Suppressor macrophage treated with lipopolysaccharide for 1 hour (primary cell): ENCODE measurements at places on chromosomes 6 and 20.

DNA sequence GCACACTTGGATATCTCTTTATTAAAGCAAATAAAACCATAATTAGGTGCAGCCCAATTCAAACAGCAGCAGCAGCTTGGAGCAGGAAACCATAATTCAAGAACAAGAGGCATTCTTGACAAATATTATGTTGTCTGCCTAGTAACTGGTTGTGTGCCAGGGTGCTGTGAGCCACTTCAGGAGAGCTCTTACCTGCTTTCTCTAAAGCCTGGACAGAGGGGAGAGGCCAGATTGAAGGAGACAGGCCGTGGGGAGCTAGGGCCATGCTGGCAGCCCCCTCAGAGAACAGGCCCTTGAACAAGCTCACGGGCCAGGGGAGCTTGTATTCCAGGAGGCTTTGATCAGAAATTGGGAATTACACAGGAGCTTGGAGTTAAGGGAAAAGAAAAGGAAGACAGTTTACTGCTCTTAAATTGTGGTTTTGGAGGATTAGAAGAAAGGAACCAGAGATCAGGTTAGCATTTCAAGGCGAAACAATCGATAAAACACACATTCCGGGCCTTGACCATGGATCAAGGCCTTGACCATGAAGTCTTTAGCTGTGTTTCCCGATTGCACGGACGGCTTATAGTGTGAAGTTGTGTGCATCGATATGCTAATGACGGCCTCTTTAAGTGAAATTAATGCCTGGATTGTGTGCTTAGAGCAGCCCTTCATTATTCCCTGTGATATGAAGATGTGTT lies 69.8 kb upstream of the NKX2-2 start:
- no peak for DNase-seq

DNA sequence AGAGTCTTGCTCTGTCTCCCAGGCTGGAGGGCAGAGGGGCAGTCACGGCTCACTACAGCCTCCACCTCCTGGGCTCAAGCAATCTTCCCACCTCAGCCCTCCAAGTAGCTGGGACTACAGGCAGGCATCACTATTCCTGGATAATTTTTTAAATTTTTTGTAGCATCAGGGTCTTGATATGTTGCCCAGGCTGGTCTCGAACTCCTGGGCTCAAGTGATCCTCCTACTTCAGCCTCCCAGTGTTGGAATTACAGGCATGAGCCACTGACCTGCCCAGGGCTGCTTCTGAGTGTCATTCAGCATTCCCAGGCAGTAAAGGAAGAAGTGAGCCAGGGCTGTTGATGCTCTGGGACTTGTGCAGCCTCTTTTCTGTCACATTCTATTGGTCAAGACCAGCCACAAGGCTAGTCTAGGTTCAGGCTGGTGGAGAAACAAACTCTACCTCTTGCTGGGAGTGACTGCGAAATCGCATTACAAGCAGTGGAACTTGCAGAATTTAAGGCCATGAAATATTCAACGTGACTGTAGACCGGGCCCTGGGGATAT lies 2.1 kb upstream of the ARFGEF2 start:
- DNase-seq = no peak

GRCh38 chr6:167735951-167736288 lies 90.8 kb upstream of the AFDN start:
- DNase-seq = no peak

- DNase-seq = no peak
These were observed 634.0 kb upstream of the PTCHD4 start for GRCh38 chr6:48744948-48745347.

DNA sequence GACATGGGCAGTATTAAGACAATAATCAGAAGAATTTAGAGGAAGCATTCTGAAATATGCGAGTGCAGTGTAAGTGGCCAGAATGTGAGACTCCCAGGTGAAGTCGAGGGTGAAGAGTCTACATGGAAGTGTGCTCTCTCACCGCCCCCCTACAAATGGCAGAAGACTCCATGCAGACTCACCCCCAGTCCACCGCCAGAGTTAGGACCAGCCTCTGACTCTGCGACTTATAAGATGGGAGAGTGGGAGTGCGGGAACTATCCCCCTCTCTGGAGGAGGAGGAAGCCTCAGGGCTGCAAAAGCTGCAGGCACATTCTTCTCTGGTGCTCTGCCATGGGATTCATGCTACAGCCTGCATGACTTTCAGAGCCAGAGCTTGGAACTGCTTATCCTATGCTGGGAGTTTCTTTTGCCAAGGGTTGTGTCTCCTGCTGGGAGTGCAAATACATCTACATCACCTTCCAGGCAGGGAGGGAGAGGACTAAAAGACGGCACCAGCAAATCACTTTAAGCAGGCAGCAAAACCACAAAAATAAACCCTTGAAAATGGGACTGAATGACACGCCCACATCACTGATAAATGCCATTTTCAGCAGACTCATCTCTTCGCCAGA lies 206.7 kb upstream of the SULF2 start:
- DNase-seq = no peak

DNA sequence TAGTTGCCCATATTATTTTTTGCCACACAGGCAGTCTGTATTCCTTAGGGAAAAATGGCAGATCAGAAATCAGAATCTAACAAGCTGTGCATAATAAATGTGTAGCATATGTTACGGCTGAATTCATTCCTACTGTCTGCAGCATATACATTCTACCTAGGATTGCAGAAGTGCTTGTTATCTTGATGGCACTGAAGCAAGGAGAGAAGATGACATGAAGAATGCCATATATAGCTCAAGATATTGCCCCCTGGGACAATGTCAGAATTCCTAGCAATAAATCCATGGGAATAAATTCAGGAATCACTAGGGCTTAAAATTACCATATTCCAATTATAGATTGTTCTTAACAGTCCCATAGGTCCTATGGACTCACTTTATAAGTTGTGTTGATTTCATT lies 293.0 kb upstream of the CNR1 start:
- no peak for DNase-seq

GRCh38 chr6:76441875-76442274 lies 369.4 kb upstream of the IMPG1 start:
- DNase-seq = no peak

- DNase-seq = peak; percentile 41
These were observed 2.1 kb upstream of the LAMA5 start for GRCh38 chr20:62368976-62369814.

- no peak for DNase-seq
These were observed 555.5 kb downstream of the PTPRT start for GRCh38 chr20:42634156-42634555.

DNA sequence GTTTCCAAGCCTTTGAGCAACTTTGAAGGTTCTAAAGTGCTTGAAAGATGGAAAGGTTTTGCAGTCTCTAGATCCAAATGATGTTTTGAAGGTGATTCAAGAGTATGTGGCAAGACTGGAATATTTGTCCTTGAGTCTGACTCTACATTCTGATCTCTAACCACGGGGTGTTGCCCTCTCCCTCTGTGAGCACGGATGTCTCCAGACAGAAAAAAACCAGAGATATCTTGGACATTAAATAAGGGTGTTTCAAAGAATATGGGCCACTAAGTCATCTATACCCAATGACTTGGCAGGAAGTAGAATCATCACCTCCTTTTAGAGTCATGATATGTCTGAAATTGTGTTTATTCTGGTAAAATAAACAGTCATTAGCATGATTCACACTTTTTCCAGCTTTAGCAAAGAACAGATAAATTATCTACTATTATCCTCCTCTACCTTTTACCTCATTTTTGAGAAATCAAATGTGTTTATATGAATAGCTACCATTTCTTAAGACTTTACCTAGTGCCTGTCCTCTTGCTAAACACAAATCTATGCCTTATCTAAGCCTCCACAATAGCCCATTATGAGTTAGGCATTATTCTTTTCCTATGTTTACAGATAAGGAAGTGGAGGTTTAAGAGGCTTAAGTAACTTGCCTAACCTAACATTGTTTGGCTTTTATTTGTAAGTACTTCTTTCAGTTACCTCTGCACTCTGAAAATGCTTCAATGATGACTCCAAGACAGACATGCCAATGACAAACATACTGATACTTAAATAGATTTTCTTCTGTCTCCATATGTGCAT lies 384.4 kb downstream of the BMP2 start:
- DNase-seq = no peak

DNA sequence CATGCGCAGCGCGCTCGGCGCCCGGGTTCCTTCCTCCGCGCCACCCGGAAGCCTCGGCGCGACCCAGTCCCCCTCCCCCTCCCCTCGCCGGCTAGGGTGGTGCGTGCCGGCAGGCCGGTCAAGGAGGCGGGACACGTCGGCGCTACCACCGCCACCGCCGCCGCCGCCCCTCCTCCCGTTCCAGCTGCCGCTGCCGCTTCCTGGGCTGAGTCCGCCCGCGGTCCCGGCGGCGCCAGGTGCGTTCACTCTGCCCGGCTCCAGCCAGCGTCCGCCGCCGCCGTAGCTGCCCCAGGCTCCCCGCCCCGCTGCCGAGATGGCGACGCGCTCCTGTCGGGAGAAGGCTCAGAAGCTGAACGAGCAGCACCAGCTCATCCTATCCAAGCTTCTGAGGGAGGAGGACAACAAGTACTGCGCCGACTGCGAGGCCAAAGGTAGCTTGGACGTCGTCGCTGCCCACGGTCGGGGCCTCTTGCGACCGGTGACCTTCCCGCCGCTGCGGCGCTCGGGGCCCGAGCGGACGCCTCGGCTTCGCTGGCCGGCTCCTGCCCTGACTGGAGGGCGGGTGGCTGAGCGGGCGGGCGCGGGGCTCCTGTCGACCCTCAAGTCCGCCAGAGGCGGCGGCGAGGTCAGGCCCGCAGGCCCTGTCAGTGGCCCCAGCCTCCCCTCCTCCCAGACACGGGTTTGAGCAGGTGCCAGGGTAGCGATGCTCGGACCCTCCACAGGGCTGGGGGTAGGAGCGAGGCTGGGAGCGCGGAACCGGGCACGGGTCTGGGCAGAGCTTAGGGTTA lies at the start of gene SMAP1:
SMAP1 (plus strand) TSS at position 173 of the 788 bp plus-strand sequence; CDS start at position 314, 141 bp downstream.
- DNase-seq = peak; percentile 96

- DNase-seq = no peak
These were observed 54.4 kb upstream of the RNF24 start for GRCh38 chr20:4069751-4070150.

GRCh38 chr6:45845567-45845966 lies 170.1 kb downstream of the CLIC5 start:
- peak; percentile 63 for DNase-seq

DNA sequence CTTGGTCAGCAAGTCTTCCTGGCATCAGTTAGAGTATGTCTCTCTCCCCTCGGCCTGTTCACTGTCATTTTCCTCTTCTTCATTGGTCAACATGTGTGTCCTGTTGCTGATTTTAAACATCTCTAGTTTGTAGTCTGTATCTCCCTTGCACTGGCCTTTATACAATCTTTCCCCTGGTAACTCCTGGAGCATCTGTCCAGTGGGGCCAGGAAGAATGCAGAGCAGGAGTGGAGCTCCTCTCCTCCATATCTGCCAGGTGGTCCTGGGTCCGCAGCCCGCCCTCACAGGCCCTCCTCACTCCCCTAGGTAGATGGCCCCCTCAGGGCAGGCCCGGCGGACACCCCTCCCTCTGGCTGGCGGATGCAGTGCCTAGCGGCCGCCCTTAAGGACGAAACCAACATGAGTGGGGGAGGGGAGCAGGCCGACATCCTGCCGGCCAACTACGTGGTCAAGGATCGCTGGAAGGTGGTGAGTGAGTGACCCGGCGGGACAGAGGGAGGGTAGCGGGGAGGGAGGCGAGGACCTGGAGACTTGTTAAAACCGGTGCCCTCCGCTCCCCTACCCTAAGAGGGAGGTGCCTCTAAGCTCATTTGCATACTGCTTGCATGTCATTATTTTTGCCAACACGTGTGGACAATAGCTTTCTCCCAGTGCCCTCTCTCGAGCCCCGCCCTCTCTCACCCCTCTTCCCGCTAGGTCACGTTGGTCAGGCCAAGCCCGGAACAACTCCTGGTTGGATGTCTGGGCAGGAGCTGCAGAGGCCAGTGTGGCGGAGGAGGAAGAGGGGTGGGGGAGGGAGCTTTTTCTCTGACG lies 3.2 kb downstream of the TTBK1 start:
- peak; percentile 36 for DNase-seq

- DNase-seq = no peak
These were observed 155.5 kb downstream of the THBS2 start for GRCh38 chr6:169098116-169098515.

DNA sequence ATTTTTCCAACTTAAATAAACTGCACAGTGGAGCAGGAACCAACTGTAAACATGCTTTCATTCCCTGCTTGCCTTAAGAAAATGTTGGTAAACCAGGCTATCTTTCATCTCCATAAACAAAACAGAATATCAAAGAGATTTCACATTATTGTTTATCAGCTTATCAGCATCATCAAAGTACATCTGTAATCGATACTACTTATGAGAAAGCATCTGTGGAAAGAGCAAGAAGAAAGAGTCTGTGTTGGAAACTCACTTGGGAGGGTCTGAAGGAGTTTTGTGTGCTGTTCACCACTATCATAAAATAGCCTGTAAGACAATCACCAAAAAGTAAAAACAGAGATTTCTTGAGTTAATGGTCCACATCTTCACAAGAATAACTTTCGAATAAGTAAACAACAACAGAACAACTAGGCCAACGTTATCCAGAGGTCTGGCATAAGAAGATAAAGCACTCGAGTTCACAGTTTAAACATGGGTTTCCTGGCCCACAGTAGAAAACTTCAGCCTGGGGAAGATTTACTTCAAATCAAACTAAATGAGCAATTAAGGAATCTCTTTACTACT lies 47.9 kb downstream of the EPB41L2 start:
- DNase-seq = no peak

GRCh38 chr6:16539086-16539931 lies 222.0 kb downstream of the ATXN1 start:
- no peak for DNase-seq

DNA sequence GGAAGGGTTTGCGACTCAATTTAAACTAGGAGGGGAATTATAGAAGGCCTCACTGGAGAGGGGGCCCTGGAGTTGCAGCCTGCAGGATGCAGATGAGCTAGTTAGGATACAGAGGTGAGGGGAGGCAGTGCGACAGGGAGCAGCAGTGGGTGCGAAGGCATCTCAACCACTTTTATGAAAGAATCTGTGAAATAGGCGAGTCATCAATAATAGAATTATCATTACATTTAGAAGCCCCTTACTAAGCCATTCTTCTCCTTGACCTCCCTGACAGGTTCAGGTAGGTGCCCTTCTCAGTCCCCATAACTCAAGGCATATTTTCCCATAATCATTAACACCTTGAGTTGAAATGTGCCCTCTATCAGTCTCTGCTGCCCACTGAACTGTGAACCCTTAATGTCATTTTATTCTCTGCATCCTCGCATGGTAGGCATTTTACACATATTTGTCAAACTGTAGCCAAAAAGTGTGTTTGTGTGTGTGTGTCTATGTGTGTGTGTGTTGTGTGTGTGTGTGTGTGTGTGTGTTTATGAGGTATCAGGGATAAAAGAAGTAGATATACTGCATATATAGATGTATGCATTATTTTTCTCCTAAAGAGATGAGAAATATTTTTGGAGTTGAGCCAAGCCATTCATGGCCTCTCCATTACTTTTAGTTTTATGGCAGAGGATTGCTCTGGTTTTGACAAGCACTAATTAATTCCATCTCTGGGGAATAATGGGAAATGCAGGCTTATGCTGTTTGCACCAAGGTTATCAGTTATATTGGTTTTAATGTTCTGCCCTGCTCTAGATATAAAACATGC lies 898.8 kb downstream of the KIF16B start:
- DNase-seq = no peak

DNA sequence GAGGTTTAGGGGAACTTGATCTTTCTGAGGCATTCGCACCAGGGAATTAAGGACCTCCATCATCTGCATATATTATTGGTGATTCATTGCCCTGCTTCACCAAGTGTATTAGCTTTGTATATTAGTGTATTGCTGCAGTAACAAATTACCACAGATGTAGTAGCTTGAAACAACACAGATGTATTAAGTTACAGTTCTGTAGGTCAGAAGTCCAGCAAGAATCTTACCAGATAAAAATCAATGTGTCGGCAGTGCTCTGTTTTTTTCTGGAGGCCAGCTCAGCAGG lies 65.8 kb downstream of the HMGN3 start:
- DNase-seq = no peak

GRCh38 chr6:108446629-108447150 lies 114.0 kb upstream of the FOXO3 start:
- no peak for DNase-seq
